EH (cell line): ENCODE measurements at places on chromosomes 5 and 9.

DNA sequence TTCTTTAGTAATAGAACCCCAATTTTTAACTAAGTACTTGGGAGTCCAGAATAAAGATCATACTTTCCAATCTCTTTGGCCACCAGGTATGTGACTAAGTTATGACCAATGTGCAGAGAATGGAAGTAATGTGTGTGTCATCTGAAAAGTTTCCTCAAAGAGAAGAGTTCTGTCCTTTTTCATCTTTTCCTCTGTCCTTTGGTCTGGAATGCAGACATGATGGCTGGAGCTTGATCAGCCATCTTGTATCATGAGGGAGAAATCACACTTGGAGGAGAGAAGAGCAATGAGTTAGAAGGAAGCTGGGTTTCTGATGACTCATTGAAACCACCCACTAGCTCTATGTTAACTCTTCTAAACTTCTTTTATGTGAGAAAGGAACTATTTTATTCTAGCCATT lies 5.5 kb upstream of the CPEB4 start:
- DNase-seq, result peak; percentile 46

GRCh38 chr5:165837286-165837685 lies 2331.9 kb downstream of the MAT2B start:
- no peak for DNase-seq

DNA sequence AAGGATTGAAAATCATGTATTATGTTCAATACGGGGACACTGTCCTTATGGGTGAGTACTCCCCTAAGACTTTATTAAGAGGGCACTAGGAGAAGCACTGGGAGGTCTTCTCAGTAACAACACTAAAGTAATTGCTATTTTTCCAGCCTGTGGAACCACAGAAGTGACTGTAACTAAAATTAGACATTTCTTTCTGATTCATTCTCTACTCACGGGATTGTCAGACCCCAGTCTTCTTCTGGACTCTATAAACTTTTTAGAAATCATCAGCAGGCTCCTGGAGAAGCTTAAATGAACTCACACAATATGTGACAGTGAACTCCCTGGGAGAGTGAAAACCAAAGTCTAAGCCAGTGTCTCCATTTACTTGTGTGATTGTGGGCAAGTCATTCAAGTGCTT lies 14.5 kb downstream of the TLR4 start:
- peak; percentile 84 for DNase-seq

DNA sequence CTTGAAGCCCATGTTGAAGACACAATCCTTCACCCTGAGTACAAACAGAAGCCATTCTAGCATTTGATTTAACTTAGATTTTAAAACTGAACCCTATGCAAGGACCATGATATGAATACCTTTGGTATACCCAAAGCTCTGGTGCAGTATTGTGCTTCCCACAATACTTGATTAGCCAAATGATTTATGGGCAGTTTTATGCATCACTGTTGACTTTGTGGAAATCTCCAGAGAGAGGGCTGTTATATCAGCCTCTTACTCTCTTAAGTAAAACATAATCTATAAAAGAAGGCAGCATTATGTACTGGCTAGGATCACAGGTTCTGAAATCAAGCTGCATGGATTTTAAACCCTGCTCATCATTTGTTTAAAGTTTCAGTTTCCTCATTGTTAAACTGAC lies 762.8 kb downstream of the EFNA5 start:
- DNase-seq, result no peak
